Activated CD4-positive, alpha-beta T cell treated with anti-CD3 and anti-CD28 coated beads, Interleukin-2, amount 50 U/mL, for 4 hours (primary cell): ENCODE measurements at places on chromosomes 1 and 21.

- no peak for DNase-seq
These were observed 149.2 kb upstream of the C1orf21 start for GRCh38 chr1:184237588-184237987.

GRCh38 chr1:214791961-214792360, 189.0 kb downstream of the CENPF start:
- no peak for DNase-seq

DNA sequence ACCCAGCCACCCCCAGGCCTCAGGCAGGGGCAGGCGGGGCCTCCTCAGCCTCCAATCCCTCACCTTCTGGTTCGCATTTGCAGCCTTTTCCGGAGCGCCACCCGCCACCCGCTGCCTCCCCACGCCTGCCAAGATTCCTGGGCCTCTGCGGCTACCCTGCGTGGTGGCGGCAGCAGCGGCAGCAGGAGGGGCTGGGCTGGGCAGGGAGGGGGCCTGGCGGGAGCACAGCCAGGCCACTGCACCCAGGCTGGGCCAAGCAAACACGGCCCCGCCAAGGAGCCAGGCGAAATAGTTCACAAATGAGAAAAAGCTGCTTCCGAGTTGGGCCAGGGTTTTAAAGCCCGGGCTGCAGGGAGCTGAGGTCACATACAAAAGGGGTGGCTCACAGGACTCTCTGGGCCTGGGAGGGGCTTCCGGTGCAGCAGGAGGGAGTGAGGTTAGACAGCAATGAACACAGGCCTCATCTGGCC, 9.8 kb downstream of the COL8A2 start:
- DNase-seq = no peak

GRCh38 chr1:151165281-151165737, 393 bp downstream of the LYSMD1 start:
- DNase-seq = no peak

DNA sequence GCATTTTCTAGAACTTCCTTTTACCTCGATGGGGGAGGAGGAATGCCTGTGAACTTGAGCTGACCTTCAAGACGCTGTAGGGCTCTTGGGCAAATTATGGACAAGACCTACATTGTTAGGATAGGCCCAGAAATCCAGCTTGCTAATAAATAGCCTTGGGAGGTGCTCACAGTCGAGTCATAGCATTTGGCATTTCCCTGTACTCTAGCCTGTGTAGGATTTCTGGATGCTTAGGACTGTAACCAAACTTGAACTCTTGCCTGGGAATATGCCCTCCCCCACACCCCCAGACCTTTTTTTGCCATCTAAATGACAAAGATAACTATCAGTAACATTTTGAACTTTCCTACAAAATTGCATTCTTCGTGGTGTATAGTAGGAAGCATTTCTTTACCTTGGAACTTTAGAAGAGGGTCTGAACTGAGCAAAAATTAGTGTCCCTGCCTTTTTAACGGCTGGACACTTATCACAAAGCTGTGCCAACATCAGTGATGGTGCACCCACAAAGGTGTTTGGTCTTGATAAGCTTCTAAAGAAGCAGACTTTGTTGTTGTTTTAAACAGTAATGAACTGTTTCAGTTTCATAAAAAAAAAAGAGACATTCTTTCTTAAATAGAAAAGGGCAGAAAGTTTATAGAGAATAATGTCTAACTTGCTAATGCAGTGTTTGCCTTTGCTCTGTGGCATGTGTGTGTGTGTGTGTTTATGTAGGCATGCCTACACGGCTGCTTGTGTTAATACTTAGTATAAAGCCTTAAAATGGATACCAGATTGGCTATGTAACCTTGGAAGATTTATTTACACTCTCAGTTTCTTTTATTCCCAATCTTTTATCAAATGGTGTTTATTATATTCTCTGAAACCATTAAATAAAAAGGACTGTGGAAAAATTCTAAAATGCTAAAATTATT, 88.2 kb downstream of the NFIA start:
- DNase-seq = no peak

DNA sequence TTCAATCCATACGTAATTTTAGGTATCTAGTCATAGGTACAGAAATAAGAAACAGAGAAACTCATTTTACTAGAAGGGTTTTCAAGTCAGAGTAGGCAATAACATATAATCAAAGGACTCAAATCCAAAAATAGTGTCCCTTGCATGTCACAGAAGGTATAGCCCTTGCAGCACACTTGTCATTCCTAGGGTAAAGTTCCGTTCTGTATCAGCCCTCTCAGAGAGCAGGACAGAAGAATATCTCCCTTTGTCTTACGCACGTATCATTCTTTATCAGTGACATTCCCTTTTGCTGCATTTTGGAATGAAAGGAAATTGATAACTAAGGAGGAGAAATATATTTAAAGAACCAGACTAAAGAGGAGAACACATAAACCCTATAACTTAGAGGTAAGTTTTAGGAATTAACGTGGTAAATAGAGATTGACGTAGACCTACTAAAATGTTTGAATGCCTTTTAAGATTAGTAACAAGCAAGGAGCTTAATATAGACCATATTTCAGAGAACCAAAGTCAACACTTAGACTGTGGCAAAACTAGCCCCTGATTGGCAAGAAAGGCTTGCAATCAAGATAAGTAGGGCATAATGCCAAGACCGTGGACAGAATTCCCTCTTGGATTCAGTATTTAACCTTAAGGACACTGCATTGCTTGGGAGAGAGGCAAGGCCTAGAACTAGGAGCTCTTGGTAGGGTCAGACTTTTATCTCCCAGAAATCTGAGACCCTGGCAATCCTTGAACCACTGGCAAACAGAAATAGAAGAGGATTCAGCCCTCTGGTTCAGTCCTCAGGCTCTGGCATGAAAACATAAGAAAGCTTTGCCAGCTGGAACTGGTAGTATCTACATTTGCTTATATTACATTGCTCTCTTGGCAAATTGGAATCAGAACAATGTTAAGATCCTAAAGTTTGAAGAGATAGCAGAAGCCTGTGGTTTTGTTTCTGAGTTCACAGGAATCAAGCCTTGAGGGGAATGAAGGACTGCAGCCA, 232.1 kb downstream of the ASTN1 start:
- no peak for DNase-seq

DNA sequence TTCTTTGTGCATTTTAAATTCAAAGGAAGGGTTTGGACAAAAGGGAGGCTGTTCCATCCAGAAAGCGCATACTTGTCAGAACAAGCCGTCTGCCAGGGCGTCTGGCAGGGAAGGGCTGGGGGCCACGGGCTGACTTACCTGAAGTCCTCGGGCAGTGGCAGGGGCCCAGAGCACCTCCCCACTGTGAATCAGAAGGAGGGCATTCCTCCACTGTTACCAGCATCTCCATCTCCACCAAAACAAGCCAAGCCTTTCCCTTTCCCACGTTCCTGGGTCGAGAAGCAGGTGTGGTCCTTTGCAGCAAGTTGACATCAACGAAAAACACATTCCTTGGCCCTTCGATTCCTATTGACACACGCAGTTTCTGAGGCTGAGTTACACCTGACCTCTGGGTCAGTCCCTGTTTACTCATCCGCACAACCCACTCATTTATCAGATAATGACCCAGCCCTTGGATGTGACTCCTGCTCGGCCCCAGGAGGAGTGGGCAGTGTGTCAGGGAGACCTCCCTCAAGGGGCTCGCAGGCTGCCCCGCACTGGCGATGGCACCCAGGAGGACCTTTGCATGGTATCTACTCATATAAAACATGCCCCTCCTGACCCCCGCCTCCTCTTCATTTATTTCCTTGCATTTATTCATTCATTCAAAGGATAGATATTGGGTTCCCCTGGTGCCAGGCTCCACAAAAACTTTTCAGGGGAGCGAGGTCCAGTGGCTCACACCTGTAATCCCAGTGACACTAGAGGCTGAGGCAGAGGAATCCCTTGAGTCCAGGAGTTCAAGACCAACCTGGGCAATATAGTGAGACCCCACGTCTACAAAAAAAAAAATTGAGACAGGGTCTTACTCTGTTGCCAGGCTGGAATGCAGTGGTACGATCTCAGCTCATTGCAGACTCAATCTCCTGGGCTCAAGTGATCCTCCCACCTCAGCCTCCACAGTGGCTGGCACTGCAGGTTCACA, 60.2 kb downstream of the TOMM20 start:
- DNase-seq = no peak

DNA sequence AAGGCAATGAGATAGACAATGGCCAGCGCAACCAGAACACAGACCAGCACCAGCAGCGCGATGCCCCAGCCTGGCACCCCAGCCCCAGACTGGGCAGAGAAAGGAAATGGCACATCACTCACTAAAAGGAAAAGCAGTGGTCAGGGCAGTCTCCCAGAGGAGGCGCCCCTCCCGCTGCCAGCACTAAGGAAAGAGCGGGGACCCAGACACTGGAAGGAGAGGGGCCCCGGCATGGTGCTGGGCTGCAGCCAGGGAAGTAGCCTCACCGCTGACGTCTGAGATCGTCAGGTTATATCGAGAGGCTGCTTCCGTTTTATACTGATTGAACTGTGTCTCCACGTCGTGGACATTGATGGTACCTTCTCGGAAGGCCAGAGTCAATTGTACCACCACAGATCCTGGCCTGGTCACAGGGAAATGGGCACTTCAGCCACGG, 13.8 kb downstream of the TRIM46 start:
- no peak for DNase-seq
